ENCODE measurements at places on chromosomes 12 and 14. TPM values are rescaled to one million over a fixed set of nuclear protein-coding genes. Genes with fewer than 3 reads are reported as not detected.

- H3K4me3 ChIP-seq: no peak overlapping the region
- DNase-seq: no peak
- no peaks in the 10 kb centered on the region for H3K4me1 ChIP-seq
- no peak overlapping the region for H3K27ac ChIP-seq
- H3K27me3 ChIP-seq: no peaks in the 10 kb centered on the region
These were observed 488.5 kb upstream of the TBX3 start for GRCh38 chr12:115172521-115172920.

GRCh38 chr12:82671673-82672195 lies 15.0 kb upstream of the TMTC2 start:
- H3K4me3 ChIP-seq: no peak overlapping the region
- no peak for DNase-seq
- no peak overlapping the region for H3K27ac ChIP-seq
- no peaks in the 10 kb centered on the region for H3K27me3 ChIP-seq
- H3K4me1 ChIP-seq: no peaks in the 10 kb centered on the region

DNA sequence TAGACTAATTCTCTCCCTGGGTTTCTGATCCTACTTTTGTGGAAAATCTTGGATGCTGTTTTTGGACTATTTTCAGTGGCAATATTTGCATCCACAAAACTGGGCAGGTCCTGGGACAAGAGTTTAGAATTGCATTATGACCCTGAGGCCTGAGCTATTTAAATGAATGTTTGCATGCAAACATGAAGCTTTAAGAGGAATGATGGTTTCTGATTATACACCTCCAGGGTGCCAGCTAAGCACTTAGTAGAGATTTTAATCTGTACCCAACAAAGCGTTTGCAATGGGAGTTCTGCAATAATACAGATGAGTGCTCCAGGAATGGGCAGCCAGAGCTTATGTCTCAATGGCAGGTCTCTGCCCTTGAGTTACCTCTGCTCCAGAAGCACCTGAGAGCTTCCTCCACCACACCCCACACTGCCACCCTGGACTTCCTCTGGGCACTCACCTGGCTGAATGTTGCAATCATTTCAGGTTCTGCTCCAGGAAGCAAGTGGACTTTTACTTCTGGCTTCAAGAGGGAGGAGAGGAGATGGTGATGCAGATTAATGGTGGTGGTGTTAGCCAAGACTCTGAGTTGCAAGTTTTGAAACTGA lies 6.0 kb upstream of the SPTLC2 start:
- no peak overlapping the region for H3K27ac ChIP-seq
- H3K36me3 ChIP-seq: no peaks in the 10 kb centered on the region
- H3K4me3 ChIP-seq: no peak overlapping the region
- DNase-seq: no peak
- H3K4me1 ChIP-seq: peaks cover 3% of the 10 kb centered on the region
- H3K27me3 ChIP-seq: no peaks in the 10 kb centered on the region

Gene KCNC2
- not detected for total RNA-seq

DNA sequence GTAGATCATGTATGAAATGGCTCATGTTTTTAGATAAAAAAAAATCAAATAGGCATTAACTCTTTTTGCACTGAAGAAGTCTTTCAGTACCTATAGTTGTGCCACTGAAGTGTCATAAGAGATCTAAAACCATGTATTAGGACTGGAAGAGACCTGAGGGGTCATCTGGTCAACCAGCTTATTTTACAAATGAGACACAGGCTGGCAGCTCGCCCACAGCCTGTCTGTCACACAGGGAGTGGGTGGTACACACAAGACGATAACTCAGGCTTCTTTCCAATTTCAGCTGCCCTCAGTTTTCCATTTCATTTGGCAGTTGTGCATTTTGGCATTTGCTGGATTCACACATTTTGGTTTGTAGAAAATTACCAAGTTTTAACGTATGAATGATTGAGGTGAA lies 34.7 kb downstream of the C12orf75 start:
- peaks cover 18% of the 10 kb centered on the region for H3K36me3 ChIP-seq
- no peak for DNase-seq
- no peaks in the 10 kb centered on the region for H3K27me3 ChIP-seq
- no peak overlapping the region for H3K4me3 ChIP-seq
- H3K4me1 ChIP-seq: no peaks in the 10 kb centered on the region
- H3K27ac ChIP-seq: no peak overlapping the region

Gene P2RX2
- not detected for total RNA-seq

- no peak overlapping the region for H3K27ac ChIP-seq
- H3K27me3 ChIP-seq: no peaks in the 10 kb centered on the region
- DNase-seq: no peak
- H3K36me3 ChIP-seq: no peaks in the 10 kb centered on the region
- no peak overlapping the region for H3K4me3 ChIP-seq
These were observed 59.9 kb downstream of the BMP4 start for GRCh38 chr14:53896726-53897125.

Gene SERPINA9
- total RNA-seq: not detected

Gene ADAMTS20
- total RNA-seq: not detected

Gene DBX2
- not detected for total RNA-seq

- peaks cover 32% of the 10 kb centered on the region for H3K4me1 ChIP-seq
- H3K36me3 ChIP-seq: peaks cover 94% of the 10 kb centered on the region
- H3K27me3 ChIP-seq: no peaks in the 10 kb centered on the region
- DNase-seq: no peak
- H3K27ac ChIP-seq: no peak overlapping the region
These were observed 26.1 kb downstream of the DDX24 start for GRCh38 chr14:94054936-94055335.

Gene METAP2
- 55.6 TPM for total RNA-seq

Gene BMP4
- not detected for total RNA-seq

- H3K27ac ChIP-seq: no peak overlapping the region
- H3K36me3 ChIP-seq: no peaks in the 10 kb centered on the region
- no peak overlapping the region for H3K4me3 ChIP-seq
- DNase-seq: no peak
These were observed 6.9 kb upstream of the SLC7A7 start for GRCh38 chr14:22822016-22822570.

Gene EML5
- 4.9 TPM for total RNA-seq

GRCh38 chr12:121124402-121125109 lies 8.1 kb upstream of the P2RX7 start:
- peaks cover 30% of the 10 kb centered on the region for H3K4me1 ChIP-seq
- H3K27ac ChIP-seq: no peak overlapping the region

- H3K4me1 ChIP-seq: no peaks in the 10 kb centered on the region
- H3K27ac ChIP-seq: no peak overlapping the region
- no peak for DNase-seq
- H3K4me3 ChIP-seq: no peak overlapping the region
- no peaks in the 10 kb centered on the region for H3K27me3 ChIP-seq
- no peaks in the 10 kb centered on the region for H3K36me3 ChIP-seq
These were observed 15.8 kb downstream of the NGDN start for GRCh38 chr14:23485326-23485725.

DNA sequence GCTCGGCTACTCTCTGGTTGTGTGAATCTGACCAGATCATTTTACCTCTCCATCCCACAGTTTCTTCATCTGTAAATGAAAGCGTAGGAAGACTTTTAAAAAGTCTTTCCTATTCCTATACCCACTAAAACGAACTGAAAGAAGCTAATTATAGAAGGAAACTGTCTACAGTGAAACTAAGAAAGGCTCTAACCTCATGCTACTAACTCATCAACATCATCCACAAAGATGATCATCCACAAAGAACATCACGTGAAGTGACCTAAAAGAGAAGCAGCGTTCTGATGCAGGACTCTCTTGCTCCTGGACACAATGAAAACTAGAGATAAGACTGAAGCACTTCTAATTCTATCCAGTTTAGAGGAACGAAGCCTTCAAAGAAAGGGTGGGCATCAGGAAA lies 58.5 kb upstream of the OSBPL8 start:
- H3K4me3 ChIP-seq: no peak overlapping the region
- DNase-seq: no peak
- no peaks in the 10 kb centered on the region for H3K36me3 ChIP-seq
- no peak overlapping the region for H3K27ac ChIP-seq

Gene LRRC10
- total RNA-seq: not detected

DNA sequence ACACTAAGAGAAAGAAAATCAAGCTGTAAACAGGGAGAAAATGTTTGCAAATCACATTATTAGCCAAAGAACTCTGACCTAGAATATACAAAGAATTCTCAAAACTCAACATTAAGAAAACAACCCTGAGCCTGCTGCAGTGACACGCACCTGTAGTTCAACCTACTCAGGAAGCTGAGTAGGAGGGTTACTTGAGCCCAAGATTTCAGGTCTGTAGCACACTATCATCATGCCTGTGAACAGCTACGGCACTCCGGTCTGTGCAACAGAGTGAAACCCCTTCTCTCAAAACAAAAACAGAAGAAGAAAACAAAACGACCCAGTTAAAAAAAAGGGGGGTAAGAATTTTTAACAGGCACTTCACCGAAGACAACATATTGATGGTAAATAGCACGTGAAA lies 20.8 kb downstream of the SAV1 start:
- H3K36me3 ChIP-seq: no peaks in the 10 kb centered on the region
- H3K27ac ChIP-seq: no peak overlapping the region
- no peak for DNase-seq
- no peak overlapping the region for H3K4me3 ChIP-seq
- H3K4me1 ChIP-seq: no peaks in the 10 kb centered on the region
- H3K27me3 ChIP-seq: no peaks in the 10 kb centered on the region

GRCh38 chr12:5317556-5317955 lies 114.4 kb upstream of the NTF3 start:
- H3K4me1 ChIP-seq: no peaks in the 10 kb centered on the region
- no peak overlapping the region for H3K4me3 ChIP-seq

DNA sequence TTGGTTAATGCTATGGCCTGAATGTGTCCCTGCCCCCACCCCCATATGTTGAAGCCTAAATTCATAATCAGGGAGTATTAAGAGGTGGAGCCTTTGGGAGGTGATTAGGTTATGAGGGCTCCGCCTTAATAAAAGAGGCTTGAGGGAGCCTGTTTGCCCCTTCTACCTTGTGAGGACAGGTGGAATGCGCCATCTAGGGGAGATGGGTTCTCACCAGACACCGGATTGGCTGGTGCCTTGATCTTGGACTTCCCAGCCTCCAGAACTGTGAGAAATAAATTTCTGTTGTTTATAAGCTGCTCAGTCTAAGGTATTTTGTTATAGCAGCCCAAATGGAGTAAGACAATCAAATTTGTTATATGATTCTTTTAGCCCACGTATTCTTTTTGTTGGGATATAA lies 148.3 kb downstream of the PTCSC3 start:
- no peak overlapping the region for H3K27ac ChIP-seq
- no peaks in the 10 kb centered on the region for H3K4me1 ChIP-seq
- H3K36me3 ChIP-seq: no peaks in the 10 kb centered on the region
- H3K4me3 ChIP-seq: no peak overlapping the region
- H3K27me3 ChIP-seq: no peaks in the 10 kb centered on the region

Gene FSCB
- not detected for total RNA-seq
